ENCODE measurements at places on chromosomes 7 and 10. TPM values are rescaled to one million over a fixed set of nuclear protein-coding genes. Genes with fewer than 3 reads are reported as not detected.

GRCh38 chr10:3763852-3764625, 21.0 kb downstream of the KLF6 start:
- DNase-seq, result peak; percentile 98

- DNase-seq, result no peak
Observed at GRCh38 chr10:59229441-59229840, 53.0 kb downstream of the PHYHIPL start.

DNA sequence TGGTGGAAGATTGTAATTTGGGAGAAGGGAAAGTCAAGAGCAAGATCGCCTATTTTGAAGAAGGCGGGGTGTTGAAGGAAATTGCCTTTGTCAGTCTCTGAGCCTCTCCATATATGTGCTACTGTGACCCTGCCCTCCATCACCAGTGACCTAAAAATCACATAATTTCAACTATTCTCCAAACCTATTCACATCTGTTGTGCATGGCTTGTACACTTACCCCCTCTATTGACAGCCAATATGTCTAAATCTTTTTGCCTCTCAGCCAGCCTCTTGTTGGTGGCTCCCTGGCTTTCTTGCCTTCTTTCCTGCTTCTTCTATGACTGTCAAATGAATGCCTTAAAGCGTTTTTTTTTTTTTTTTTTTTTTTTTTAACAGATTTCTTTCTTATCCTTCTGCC, 295.6 kb downstream of the AUTS2 start:
- DNase-seq, result no peak

DNA sequence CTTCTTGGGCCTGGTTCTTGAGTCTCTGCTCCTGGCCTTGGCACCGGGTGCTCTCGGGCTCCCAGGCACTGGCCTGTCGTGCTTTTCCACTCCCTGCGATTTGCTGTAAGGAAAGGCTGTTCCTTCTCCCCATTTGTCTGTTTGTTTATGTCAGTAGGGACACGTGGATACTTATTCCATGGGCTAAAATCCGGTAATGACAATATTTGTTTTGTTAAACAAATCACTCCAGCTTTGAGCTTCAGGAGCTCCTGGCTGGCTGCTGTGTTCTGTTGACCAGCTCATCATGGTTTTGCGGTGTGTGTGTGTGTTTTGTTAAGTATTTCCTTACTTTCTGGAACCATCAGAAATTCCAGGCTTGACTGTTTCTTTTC, 17.5 kb upstream of the JAKMIP3 start:
- no peak for DNase-seq

- DNase-seq, result no peak
Observed at GRCh38 chr7:5659584-5659983, 121.9 kb downstream of the RNF216 start.

- DNase-seq, result no peak
Observed at GRCh38 chr10:106380706-106381105, 783.8 kb downstream of the SORCS1 start.

- no peak for DNase-seq
Observed at GRCh38 chr7:10824154-10824553, 149.5 kb upstream of the PHF14 start.

DNA sequence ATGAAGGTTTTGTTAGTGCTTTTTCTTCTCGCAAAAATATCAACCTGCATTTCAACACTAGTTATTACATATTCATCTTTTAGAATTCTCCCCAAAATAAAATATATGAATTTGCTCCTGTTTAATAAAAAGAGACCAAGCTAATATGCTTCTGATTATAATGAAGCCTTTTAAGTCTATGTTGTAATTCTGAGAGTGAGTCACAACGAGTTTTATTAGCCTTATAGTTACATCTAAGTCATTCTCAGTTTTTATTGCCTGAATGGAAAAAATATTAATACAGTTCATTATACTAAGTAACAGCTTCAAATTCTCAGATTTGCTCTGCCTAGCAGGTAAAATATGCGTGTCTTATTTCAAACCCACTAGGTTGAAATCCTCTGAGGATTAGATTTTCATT, 152.4 kb upstream of the CELF2 start:
- peak; percentile 15 for DNase-seq

DNA sequence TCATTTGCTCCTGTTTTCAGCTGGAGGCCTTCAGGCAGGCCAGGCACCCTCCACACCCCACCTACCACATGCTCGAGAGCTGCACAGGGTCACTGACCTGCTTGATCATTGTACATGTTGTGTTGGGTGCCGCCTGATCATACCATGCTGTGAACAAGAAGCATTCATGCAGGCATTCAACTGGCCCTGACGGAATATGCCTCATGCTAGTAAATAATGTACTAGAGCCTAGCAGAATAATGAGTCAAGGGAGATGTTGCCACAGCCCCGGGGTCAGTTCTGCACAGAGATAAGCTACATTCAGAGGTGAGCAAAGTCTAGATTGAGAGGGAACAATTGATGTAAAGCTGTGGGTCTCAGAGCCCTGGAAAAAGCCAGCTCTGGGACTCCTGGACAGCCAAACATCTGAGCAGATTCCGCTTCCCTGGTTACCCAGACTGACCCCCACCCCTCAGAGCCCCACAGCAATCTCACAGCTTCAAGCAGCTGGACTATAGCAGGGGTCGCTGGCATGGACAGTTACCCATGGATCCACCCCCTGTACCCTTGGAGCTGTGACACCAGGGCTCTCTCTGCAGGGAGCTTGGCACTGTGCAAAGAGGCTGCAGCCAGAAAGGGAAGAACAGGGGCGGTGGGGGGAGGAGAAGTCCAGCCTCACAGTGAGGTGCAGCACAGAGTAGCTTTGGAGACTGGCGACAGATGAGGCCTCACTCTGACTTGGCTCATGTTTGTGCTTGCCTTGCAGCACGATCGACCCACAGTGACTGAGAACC, 86.6 kb downstream of the FRMPD2 start:
- DNase-seq, result no peak

DNA sequence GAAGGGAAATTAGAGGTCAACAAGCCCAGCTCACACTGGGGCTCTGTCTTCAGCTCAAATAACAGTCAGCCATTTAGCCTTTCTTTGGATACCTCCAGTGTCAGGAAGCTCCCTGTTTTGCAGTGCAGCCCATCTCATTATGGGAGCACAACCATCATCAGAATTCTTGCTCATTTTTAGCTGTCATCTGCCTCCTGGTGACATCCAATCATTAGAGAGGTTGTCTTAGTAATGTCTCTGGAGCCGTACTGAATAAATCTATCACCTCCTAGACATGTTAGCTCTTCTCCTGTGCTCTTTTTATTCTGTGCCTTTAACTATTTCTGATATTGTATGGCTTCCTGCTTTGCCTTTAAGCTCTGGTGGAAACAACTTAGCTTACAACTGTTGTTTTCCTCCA, 74.5 kb downstream of the CHRM2 start:
- DNase-seq, result no peak

DNA sequence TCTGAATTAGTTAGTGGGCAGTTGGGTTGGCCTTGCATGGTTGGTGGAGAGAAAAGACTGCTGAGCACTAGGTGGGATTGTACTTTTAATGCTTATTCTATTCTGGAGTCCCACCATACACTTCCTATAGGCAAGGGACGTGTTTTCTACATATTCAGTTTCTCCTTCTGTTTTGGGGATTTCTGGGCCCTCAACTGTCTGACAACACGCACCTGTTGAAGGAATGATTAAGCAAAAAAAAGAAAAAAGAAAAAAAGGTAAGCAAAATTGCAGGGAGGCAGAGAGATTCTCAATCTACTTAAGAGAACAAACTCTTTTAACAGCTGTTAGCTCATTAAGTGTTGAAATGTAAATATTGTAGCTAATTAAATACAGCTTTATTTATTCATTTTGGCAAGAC, 541.3 kb downstream of the CALN1 start:
- no peak for DNase-seq

DNA sequence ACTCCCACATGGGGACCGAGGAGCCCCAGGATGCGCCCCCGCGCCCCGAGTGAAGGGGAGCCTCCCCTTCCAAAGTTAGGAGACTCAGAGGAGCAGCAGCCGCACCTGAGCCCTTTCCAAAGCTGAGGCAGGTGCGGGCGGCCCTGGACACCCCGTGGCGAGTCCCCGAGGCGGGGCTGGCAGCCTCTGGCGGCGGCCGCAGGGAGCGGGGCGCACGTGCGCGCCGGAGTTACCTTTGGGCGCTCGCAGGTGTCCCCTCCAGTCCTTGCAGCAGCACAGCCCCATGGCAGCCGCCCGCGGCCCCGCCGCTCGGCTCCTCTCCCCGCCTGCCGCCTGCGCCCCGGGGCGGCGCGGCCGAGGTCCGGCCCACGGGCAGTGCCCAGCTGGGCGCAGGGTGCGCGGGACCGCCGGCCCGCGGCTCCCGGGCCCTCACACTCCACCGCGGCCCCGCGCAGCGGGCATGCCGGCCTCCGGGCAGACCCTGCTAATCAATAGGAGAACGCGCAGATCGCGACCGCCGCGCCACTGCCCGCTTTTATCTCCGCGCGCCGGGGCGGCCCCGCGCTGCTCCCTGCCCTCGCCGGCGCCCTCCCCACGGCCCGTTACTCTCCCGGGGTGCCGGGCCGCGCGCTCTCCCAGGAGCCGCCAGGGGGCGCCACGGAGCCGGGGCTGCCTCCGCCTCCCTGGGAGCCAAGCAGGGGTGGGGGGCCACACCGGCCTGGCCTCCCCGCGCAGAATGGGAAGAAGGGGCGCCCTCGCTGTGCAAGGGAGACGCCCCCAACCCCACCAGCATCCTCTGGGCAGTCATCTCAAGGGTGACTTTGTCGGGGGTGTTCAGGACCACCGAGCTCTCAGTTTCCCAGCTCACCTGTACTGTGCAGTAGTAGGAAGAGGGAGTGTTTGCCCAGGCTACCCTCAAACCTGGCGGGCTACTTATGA, 80.8 kb downstream of the ARHGAP22 start:
- no peak for DNase-seq

GRCh38 chr10:96244354-96244753, 27.0 kb downstream of the BLNK start:
- no peak for DNase-seq

The NOC3L gene
- total RNA-seq, result 33.0 TPM

The DIP2C gene
- 4.7 TPM for total RNA-seq

The DLD gene
- 75.2 TPM for total RNA-seq

The AKR1D1 gene
- total RNA-seq, result not detected

Data from foreskin keratinocyte (primary cell).